ENCODE measurements at places on chromosomes 16 and 17.
A peak's percentile ranks its signal among the peaks of the same experiment; 100 is the strongest.

GRCh38 chr16:53805752-53806151 is 101.8 kb downstream of the FTO start:
- DNase-seq = no peak

- no peak for DNase-seq
Measured at GRCh38 chr17:17749921-17750320, 68.7 kb downstream of the RAI1 start.

- no peak for DNase-seq
Measured at GRCh38 chr17:60354223-60354622, 37.7 kb downstream of the USP32 start.

DNA sequence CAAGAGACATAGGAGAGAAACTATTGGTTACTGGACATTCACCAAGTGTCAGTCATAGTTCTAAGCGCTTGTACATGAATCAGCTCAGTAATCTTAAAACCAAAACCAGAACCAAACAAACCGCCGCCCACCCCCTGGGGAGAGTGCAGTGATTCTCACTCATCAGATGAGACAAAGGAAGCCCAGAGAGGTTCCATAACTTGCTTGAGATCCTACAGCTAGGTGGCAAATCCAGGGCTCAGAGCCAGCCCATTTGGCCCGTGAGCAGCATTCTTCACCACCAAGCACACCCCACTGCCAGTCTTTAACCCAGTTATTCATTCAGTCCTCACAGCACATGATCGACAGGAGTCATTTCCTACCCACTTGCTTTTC is 37.2 kb upstream of the RGS9 start:
- DNase-seq = peak; percentile 42

GRCh38 chr17:66230922-66231591 is 1.8 kb upstream of the APOH start:
- no peak for DNase-seq

- DNase-seq = no peak
Measured at GRCh38 chr16:4141604-4142003, 25.4 kb upstream of the ADCY9 start.

- DNase-seq = no peak
Measured at GRCh38 chr17:82216301-82217119, 3.9 kb upstream of the CCDC57 start.

DNA sequence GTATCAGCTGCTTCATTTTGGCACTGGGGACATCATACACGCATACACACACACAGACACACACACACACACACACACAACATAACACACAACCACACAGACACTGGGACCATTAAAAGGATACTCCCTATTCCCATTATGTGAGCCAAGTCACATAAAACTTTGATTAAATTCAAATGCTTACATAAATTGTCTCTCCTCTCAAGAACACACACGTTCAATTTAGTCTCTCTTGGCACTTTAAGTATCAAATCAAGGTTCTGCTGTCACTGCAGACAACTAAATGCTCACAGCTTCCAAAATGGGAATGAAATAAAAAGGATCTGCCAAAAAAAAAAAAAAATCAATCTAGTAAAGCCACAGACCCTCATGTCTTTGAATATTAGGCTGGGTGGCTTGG is 184.9 kb downstream of the RBFOX1 start:
- no peak for DNase-seq

- DNase-seq = no peak
Measured at GRCh38 chr16:81457326-81458133, 12.9 kb downstream of the CMIP start.

- DNase-seq = no peak
Measured at GRCh38 chr17:6027342-6028024, 42.7 kb upstream of the WSCD1 start.

- no peak for DNase-seq
Measured at GRCh38 chr16:28820016-28820415, 2.8 kb upstream of the ATXN2L start.

- DNase-seq = no peak
Measured at GRCh38 chr17:35094902-35095301, 24.8 kb downstream of the RAD51D start.

DNA sequence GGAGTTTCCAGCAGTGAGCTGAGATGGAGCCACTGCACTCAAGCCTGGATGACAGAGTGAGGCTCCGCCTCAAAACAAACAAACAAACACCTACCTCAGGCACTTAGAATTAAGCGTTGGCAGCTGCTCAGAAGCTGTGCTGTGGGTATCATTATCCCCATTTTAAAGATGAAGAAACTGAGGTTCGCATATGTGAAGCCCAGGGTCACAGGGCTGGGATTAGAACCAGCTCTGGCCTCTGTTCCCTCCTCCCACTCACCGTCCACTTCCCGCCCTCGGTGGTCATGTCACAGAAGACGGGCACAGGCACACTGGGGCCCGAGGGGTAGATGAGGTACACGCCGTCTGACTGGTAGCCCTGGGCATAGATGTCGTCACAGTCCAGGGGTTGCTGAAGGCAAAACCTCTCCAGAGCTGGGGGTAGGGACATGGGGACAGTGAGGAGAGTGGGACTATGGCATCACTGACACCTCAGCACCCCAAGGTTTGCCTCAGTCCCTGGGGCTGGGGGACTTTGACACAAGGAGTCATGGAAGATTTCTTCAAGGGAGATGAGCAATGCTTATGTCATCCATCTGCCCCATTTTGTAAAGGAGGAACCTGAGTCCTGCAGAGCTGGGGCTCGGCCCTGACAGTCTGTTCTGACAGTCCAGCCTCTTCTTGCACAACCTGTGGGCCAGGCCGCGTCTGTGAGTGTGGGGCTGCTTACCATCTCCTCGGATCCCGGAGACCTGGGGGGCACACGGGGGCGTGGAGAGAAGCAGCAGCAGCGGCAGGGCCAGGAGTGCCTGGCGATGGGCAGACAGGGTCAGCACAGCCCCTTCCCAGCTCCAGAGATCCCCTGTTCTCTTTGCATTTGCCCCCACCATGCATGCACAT is 700 bp downstream of the MFAP4 start:
- DNase-seq = no peak

GRCh38 chr17:43532581-43532980 is 13.6 kb downstream of the ETV4 start:
- no peak for DNase-seq

GRCh38 chr16:69610356-69610755 is 44.6 kb downstream of the NFAT5 start:
- no peak for DNase-seq

DNA sequence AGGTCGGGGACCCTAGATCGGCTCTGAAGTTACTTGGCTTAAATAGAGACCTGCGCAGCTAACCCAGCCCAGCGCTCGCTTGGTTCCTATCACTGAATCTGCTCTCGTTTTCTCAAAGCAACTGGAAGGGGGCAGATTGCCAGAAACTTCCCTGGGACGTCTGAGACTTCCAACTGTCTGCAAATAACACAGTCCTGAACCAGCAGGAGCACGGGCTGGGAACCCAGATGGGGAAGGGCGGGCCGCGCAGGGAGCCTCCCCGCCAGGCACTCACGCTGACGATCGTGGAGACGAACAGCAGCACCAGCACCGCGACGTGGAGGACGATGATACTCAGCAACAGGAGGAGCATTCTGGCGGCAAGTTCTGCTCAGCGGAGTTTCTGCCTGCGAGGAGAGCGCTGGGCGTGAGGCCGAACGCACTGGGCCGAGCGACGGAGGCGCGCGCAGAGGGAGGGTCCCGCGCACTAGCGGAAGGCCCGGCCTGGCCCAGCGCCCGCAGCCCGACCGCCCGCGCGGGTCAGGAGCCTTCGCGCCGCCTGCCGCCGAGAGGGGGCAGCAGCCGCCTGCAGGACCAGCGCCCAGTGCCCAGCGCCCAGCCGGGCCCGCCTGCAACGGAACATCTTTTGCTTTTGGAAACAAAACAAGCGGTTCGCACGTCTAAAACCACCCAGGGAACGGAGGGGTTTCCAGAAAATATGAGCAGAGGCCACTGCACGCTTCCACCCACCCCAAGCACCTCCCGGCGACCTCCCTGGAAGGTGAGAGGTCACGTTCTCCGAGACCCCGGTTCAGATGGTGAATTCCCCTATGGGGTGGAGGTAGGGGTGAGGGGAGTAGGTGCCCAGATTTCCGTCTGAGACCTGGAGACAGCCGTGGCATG is 4.5 kb downstream of the PMP22 start:
- no peak for DNase-seq

DNA sequence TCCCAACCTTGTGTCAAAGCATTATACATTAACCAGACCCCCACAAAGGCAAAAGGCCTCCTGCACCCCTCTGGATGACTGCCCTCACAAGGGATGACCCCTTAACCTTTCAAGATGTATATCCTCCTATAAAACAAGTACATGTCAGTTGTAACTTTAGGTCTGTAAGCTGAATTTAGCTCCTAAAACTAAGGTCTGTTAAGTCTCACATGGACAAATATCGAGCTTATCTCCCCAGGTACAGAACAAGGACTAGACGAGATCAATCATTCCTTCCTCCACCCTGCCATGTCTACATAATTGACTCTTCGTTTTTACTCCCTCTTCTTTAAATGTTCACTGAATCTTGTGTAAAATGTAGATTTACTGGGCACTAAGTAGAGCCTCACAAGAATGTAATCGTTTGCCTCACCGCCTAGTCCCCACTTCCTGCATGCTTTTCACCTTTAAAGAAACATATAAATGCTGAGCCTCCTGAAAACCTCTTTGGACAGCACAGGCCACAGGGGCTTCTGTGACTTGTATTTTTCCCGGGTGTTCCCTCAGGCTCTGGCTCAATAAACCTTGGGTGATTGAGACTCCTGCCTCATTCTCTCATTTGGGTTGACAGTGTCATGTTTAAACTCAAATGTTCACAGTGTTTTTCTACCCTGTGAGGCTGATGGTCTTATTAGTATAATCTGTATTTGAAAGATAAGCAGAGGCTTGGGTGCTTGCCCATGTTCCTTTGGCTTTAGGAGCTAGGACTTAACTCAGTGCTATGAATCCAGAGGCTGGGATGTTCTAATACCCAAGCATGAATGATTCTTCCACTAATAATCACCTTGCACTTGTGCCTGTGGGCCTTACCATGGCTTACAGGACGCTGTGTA is 37.6 kb downstream of the MMD start:
- DNase-seq = no peak

- DNase-seq = no peak
Measured at GRCh38 chr16:48113471-48113870, 42.3 kb downstream of the ABCC12 start.

DNA sequence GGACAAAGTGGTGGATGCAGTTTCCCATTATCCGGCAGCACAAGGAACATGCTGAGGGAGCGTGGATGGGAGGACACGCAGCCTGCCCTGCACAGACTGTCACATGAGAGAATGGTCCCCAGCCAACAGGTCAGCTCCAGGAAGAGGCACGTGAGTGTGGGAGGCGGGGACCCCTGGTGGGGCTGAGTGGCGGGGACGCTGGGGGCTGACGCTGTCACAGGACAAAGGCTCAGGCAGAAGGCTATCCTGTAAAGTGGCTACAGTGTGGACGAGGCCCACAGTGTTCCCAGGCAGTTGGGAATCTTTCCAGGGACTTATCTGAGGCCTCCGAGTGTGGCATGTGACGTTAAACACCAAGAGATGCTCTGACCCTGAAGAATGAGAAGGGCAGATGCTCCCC is 30.4 kb downstream of the MBTPS1 start:
- DNase-seq = no peak

- DNase-seq = peak; percentile 26
Measured at GRCh38 chr17:51165680-51166197, 472 bp upstream of the NME2 start.

DNA sequence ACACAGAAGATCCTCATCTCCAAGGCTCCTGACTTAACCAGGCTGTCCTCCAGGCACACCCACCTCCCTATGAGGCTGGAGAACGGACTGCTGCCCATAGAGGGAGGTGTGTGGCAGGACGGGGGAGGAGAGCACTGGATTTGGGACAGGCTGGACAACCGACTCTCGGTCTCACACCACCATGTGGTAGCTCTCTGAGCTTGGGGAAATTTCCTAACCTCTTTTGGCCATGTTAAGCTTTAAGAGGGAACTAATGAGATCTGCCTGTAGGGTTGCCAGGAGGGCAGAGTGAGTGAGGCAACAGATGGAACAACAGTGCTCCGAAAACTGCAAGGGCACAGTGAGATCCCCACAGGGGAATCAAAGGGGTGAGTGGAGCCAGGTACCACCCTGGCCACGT is 32.7 kb downstream of the RHBDL3 start:
- no peak for DNase-seq

GRCh38 chr17:69227541-69227940 is 1.1 kb downstream of the ABCA10 start:
- no peak for DNase-seq

GRCh38 chr16:10558746-10559641 is 21.4 kb downstream of the EMP2 start:
- no peak for DNase-seq

- peak; percentile 12 for DNase-seq
Measured at GRCh38 chr17:79065105-79065670, 9.4 kb upstream of the ENGASE start.

DNA sequence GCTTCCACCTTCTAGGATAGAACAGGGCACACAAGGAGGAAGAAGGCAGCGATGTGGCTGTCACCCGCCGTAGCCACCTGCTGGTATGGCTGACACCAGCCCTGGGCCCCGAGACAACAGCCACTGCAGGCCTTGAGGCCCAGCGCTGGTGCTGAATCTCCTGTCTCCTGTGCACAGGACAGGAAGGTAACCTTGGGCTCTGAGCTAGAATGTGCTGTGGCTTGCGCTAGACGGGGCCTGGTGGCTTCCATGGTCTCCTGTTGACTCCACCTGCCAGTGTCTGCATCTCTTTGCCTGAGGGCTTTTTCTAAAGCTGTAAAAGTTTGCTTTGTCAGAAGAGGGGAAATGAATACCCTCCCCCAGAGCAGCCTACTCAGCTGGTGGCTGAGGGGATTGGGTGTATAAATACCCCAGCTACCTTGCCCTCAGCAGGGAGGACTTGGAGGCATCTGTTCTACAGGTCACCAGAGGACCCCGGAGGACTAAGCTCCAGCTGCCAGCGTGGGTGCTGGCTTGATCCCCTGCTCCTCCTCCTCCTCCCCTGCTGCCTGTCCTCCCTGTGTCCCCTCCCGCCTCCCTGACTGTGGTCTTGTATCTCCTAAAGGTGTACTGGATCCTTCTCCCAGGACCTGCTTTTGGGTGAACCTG is 76.1 kb upstream of the SDK2 start:
- no peak for DNase-seq

- DNase-seq = no peak
Measured at GRCh38 chr16:55176901-55177300, 147.1 kb upstream of the IRX6 start.

GRCh38 chr16:72125635-72126428 is 32.2 kb downstream of the DHX38 start:
- no peak for DNase-seq

DNA sequence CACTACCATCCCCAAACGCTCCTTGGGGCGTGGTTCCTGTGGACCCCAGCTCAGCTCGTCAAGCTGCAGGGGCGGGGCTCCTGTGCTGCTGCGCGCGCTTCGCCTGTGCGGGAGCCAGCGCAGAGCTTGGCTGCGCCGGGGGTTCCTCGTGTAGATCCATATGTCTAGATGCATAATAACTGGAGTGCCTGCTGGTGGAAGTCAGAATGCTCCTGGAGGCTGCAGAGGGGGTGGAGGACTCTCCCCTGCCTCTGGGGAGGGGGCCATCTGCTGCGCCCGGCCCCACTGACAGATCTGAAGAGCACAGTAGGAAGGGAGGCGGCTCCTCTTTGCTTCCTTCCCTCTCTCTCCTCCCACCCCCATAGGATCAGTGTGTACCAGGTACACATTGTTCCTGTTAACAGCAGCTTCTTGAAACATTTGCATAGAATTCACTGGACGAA is 4.6 kb downstream of the RASD1 start:
- DNase-seq = no peak

Measured in stimulated activated CD4-positive, alpha-beta T cell treated with anti-CD3 and anti-CD28 coated beads, Interleukin-1b, Interleukin-23, amount 100 ng/mL, for 1 hour (primary cell).